Keratinocyte (primary cell): ENCODE measurements at places on chromosomes 5 and 9.

- DNase-seq, result no peak
Measured at GRCh38 chr5:145478651-145479050, 356.5 kb downstream of the PRELID2 start.

- no peak for DNase-seq
Measured at GRCh38 chr9:2798423-2798822, 45.5 kb downstream of the PUM3 start.

- no peak for DNase-seq
Measured at GRCh38 chr9:133341369-133342068, 5.5 kb upstream of the SURF6 start.

GRCh38 chr5:172910828-172911627, 48.2 kb upstream of the RPL26L1 start:
- DNase-seq, result no peak

GRCh38 chr9:2697492-2697891, 19.8 kb upstream of the KCNV2 start:
- no peak for DNase-seq

GRCh38 chr9:84755380-84755779, 85.9 kb downstream of the NTRK2 start:
- DNase-seq, result no peak

DNA sequence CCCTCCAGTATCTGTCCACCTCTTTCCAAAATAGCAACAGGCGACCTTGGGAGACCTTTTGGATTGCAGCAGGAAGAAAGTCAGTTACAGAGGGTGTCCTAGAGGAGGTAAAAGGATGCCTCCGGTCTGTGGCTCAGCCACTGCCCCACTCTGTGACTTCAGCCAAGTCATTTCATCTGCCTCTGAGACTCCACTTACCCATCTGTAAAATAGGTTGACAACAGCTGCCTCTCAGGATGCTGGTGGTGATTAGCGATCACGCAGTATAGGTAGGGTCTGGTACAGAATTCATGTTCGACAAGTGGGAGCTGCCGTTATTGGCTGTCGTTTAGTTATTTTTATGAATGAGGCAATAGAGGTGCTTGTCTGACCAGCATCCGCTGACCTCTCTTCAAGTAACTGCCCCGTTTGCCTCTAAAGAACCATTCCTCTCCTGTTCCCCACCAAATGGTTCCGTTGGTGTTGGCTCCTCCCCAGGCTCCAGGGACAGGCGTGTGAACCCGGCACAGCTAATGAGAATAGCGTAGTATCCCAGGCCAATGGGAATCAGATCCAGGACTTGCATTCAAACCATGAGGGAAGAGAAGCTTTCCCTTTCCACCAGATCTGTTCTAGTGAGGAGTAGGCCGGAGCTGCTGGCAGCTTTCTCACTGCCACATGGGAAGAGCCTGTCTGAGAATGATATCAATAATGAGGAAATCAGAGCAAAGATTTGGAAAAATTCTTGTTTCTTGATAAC, 64.1 kb downstream of the SMIM23 start:
- no peak for DNase-seq

GRCh38 chr5:154146409-154146808, 44.1 kb upstream of the GALNT10 start:
- no peak for DNase-seq

- no peak for DNase-seq
Measured at GRCh38 chr5:107618242-107618641, 52.5 kb downstream of the EFNA5 start.

DNA sequence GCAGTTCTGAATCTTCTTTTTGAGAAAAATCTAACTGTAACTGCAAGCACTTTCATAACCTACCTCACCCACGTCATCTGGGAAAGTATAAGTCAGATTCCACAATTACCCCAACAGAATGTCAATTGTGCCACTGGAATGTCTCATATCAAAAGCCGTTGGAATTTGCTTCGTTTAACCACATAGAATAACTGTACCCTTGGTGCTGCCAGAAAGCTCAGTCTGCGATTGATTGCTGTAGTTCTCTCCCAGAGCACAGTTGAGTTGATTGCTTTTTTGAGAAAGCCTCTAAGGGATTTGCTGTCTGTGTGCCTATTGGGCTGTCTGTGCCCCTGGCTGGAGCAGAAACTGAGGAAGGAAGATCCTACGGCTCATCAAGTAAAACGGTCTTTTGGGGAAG, 583.6 kb downstream of the TMEM38B start:
- DNase-seq, result no peak

DNA sequence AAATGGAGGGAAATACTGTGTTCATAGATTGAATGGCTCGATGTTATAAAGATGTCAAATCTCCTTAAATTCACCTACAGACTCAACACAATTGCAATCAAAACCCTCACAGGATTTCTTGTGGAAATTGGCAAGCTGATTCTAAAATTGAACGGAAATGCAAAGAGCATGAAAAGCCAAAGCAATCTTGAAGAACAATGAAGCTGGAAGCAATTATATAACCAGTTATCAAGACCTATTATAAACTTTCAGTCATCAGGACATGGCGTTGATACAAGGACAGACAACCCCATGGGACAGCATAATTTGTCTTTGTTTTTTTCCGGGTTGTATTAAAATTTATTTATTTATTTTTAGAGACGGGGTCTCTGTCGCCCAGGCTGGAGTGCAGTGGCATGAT, 53.5 kb upstream of the OTULINL start:
- no peak for DNase-seq

GRCh38 chr9:137660144-137660543, 41.3 kb downstream of the EHMT1 start:
- DNase-seq, result no peak

- DNase-seq, result no peak
Measured at GRCh38 chr5:146111409-146111808, 6.0 kb upstream of the PLAC8L1 start.

DNA sequence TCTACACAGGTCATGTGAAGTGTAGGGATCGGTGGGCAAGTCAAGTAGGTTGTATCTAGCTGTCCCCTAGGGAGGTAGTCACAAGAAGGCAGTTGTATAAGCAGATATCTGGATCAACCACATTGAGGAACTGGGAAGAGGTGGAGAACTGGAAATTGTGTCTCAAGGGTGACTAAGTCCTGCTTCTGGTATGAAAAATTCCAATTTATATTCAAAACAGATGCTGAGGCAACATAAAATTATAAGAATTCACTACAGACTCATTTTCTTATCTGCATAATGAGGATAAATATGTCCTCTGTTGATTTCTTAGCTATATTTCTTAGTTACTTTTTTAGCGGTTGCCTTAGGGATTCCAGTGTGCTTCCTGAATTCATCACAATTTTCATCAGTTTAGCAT, 46.8 kb downstream of the GALNT12 start:
- DNase-seq, result no peak

GRCh38 chr9:98829766-98830165, 22.3 kb downstream of the GALNT12 start:
- DNase-seq, result no peak

DNA sequence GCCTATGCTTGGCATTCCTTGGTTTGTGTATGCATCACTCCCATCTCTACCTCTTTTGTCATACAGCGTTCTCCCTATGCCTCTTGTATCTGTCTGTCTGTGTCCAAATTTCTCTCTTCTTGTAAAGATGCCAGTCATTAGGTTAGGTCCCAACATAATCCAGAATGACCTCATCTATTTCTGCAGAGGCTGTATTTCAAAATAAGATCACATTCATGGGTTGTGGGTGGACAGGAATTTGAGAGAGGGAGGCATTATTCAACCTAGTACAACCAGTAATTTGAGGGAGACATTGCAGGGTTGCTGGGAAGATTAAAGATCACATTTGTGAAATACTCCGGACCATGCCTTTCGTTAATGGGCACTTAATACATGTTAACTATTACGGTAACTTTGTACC, 155.0 kb downstream of the MAN2A1 start:
- no peak for DNase-seq

DNA sequence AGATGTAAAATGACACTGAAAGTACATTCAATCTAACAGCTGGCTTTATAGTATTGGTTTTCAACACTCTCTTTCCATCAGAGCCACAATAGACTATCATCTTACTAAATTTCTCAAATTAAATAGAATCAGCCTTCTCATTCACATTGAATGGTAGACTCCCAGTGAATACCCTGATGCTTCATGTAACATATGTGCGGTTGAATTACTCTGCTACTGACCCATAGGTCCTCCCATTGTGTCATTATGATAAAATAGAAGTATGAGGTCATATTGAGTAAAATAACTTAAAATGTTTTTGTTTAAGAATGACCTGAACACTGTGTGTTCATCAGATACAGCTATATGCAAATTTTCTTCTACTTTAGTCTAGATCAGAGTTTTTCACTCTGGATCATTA, 75.9 kb upstream of the ADAMTSL1 start:
- no peak for DNase-seq

GRCh38 chr9:132182314-132183091, 20.6 kb downstream of the NTNG2 start:
- no peak for DNase-seq

- no peak for DNase-seq
Measured at GRCh38 chr5:166961028-166961427, 1330.4 kb upstream of the WWC1 start.

GRCh38 chr5:1363581-1363980, 18.7 kb upstream of the CLPTM1L start:
- DNase-seq, result no peak

DNA sequence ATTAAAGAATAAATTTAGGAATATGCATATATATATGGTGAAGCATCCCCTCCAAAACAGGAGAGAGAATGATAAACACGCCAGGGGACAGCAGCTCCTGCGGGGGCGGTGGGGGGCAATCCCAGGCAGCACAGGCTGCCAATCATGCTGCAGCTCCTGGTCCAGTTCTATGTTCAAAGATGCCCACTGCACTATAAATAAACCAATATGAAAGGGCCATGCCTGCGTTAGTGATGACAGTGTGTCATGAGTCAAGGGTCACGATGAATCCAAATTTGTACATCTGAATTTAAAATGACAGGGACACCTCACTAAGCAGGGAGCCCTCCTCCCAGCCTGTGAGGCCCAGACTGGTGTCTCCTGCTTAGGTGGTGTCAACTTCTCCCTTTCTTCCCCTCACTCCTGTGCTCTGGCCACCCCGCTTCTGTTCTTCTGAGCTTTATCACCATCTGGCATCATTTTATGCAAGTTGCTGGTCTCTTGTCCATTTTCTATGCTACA, 153.9 kb downstream of the MED27 start:
- DNase-seq, result no peak

DNA sequence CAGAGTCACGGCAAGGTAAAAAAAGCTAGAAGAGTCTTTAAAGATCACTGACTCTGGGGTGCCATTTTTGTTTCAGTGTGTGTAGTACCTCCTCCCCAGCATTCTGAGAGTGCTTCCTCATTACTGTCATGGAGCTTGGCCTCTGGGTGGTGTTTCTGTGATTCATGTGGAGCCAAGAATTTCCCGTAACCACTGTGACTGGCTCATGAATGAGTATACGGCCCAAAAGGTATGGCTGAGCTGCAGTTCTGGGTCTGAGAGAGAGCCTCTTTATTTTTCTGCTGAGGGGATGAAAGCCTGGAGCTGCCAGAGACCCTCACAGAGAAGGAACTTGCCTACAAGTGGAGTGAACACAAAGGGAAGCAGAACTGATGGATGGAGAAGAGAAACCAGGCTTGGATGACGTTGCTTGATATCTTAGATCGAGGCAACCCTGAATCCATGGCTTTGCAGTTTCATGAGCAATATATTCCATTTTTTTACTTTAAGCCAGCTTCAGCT, 85.6 kb downstream of the PTTG1 start:
- DNase-seq, result no peak

- DNase-seq, result no peak
Measured at GRCh38 chr5:181217803-181218062, 5.3 kb upstream of the TRIM41 start.

DNA sequence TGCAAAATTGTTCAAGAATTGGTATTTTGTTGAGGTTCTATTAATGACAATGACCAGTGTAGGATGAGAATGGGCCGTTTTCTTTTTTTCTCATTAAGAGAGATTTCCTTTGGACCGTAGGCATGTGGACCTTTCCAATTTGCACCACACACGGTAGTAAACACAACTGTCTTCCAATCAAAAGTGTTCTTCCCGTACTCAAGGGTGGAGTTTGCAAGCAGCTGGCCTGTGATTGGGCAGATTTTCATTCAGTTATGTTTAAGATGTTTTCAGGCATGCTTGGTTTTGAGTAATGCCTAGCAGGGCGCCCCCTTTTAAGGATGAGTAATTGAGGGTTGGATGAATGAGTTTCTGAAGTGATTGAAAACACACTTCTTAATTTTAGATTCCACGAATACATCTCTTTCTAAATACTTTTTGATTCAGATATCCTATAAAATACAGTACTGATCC, 2.5 kb downstream of the KDM3B start:
- no peak for DNase-seq

DNA sequence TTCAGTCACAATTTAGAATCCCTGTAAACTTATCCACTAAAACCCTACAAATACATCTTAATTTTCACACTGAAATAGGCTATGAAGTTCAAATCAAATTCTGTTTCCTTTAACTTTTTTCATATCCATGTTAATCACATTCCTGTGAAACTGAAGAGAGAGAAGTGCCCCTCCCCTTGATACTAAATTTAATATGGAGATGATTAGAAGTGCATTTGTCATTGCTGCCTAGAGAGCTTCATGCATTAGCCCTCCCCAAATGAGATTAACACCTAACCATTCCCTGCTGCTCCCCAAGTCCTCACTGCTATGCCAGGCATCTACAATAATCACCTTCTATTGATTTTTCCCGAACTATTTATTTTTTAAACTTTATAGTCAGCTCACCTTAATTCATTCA, 85.1 kb upstream of the SPOCK1 start:
- no peak for DNase-seq

GRCh38 chr5:65125591-65126541, 355.9 kb downstream of the ADAMTS6 start:
- DNase-seq, result no peak

DNA sequence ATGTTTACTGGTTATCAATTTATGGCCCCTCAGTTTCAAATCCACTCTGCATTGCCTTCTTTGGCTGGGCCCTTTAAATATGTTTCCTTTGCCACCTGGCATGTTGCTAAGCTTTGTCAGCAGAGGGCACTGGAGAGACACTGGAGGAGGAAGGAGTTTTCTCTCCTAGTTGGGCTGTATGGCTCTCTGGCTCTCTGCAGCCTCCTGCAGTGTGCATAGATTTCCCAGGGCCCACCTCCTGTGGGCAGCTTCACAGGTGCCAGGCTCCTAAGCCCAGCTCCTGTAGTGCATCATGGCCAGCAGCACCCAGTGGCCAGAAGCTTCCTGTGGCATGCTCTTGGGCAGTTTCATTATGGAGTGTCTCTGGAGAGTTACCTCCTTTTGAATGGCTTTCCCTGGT, 23.3 kb downstream of the CAVIN4 start:
- no peak for DNase-seq

- DNase-seq, result no peak
Measured at GRCh38 chr5:150142185-150142958, 13.3 kb downstream of the PDGFRB start.

- no peak for DNase-seq
Measured at GRCh38 chr5:173317091-173317730, 11.0 kb downstream of the STC2 start.

DNA sequence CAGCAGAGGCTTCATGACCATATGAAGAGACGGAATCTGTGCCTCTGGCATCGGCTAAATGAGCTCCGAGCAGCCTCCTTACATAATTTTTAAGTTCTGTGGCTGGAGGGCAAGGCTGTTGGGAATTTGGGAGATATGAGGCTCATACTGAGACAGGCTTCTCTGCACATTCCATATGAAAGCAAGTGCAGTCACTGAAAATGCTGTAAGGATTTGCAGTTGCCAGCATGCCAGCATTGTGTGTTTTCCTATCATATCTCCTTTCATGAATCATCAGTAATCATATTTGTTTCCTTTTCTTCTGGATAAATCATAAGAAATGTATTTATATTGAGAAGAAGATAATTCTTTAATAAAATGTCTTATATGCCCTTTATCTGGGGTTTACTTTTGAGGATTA, 775.4 kb downstream of the SEMA5A start:
- DNase-seq, result no peak

- DNase-seq, result no peak
Measured at GRCh38 chr9:86099701-86100364, 475 bp upstream of the GOLM1 start.
